ENCODE measurements at places on chromosomes 4 and X. TPM values are rescaled to one million over a fixed set of nuclear protein-coding genes. Genes with fewer than 3 reads are reported as not detected.

The POU4F2 gene
- not detected for total RNA-seq

The STK32B gene
- 2.6 TPM for total RNA-seq

The SMIM10L2A gene
- total RNA-seq: 1.9 TPM

The FAM241A gene
- total RNA-seq: 0.03 TPM

The MAP7D3 gene
- 17.0 TPM for total RNA-seq

The BBS12 gene
- total RNA-seq: 5.9 TPM

The TMPRSS11A gene
- total RNA-seq: not detected

The TEX13C gene
- not detected for total RNA-seq

The LNX1 gene
- 0.43 TPM for total RNA-seq

The RAB9B gene
- 2.2 TPM for total RNA-seq

The APLN gene
- total RNA-seq: 0.46 TPM

The REELD1 gene
- 0.06 TPM for total RNA-seq

The ADH4 gene
- not detected for total RNA-seq

The ADH1A gene
- not detected for total RNA-seq

The ACSL4 gene
- 87.3 TPM for total RNA-seq

The DIPK2B gene
- not detected for total RNA-seq

The NPY2R gene
- 8.5 TPM for total RNA-seq

The BEX4 gene
- total RNA-seq: 64.0 TPM

The PABPC5 gene
- 5.0 TPM for total RNA-seq

The DCAF4L1 gene
- total RNA-seq: 0.06 TPM

The F9 gene
- not detected for total RNA-seq

The RASL11B gene
- total RNA-seq: 6.8 TPM

The ARMCX2 gene
- 105 TPM for total RNA-seq

The OTUD6A gene
- not detected for total RNA-seq

The SRPK3 gene
- total RNA-seq: not detected

The OPHN1 gene
- total RNA-seq: 4.2 TPM

The VEGFD gene
- 0.46 TPM for total RNA-seq

The MAGEE2 gene
- total RNA-seq: not detected

The TEC gene
- total RNA-seq: 0.22 TPM

The SULT1E1 gene
- total RNA-seq: not detected

The CAMK2D gene
- 21.0 TPM for total RNA-seq

The BEX1 gene
- total RNA-seq: 52.2 TPM

The RRH gene
- total RNA-seq: not detected

Data from neural progenitor cell (in vitro differentiated cells).